Amygdala (tissue), 56 donors: ENCODE measurements at places on chromosomes 2 and 18.

DNA sequence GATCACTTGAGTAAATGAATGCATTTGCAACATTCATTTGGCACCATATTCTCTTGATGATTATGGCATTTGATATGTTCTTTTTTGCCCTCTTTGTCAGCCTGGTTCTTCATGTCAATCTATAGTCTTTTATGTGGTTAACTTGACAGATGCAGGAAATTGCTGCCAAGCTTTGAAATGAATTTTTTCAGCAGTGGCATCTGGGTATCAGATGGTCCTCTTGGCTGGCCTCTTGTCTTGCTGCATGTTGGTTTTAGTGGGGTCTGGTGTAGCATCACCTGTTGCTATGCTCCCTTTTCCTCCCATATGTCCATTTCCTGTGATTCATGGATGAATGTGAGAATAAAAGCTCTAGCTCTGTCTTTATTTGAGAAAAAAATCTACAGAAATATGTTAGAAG is 119.9 kb downstream of the DPP4 start:
- no peak for DNase-seq

DNA sequence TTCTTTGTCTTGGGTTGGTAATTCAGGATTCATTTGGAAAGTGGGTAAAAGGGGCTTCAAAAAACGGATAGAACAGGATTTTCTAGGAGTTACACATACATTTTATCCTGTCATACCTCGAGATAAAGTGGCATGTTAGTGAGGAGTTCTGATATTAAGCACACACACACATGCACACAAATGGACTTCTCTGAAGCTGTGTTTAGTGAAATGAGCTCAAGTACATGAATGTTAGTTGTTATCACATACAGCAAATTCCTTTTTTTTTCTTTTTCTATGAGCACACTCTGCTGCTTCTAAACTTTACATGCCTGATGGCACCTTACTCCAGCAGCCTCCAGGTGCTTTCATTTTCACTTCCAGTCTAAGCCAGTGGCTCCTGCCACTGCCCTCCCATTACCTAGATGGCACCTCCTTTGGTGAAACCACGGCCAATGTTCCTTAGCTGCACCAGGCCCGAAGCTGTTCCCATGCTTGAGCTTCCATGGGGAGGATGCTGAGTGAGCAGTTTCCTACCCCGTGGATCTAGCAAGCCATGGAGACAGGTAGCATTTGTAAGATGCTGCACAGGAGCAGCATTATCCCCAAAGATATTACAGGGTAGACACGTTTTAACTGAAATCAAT is 49.7 kb downstream of the STAT1 start:
- DNase-seq, result no peak

- no peak for DNase-seq
These were observed 7.8 kb downstream of the CCNT2 start for GRCh38 chr2:134926231-134926931.

DNA sequence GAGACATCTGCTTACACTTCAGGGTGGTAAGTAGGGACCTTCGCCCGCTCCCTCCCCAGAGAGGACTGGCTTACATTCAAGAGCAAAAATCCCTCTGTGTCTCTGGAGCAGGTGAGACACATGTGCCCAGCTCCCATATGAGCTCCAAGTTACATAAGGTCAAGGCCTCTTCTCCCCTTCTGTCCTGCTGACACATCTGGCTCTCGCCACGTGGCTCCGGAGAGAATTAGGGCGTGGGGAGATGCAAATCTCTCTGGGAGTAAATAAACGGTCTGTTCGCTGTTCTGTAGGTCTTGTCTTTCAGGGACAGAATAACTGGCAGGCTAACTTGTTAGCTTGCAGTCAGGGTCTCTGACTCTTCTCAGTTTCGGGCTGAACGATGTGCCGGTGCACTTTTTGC is 16.2 kb downstream of the MRO start:
- DNase-seq, result no peak

DNA sequence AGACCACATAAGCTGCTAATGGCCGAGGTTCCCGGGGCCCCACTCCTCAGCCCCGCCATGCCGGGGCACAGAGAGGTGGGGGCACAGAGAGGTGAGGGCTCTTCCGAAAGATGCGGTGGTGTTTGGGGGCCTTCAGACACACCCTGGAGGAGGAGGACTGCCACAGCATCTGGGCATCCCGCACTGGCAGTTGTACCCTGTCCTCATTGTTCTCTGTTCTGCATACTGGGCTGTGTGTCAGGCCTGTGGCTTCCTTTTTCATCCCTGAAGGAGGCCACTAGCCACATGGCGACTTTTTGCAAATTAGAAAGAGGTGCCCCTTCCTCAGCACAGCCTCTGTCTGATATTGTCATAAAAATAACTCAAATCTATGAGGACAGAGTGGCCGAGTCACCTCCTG is 150.1 kb downstream of the CTIF start:
- DNase-seq, result no peak

- DNase-seq, result no peak
These were observed 213.4 kb downstream of the ZBTB7C start for GRCh38 chr18:48195787-48196186.

GRCh38 chr2:137947032-137947727 is 17.1 kb upstream of the HNMT start:
- no peak for DNase-seq

GRCh38 chr2:68230241-68231060 is 21.9 kb downstream of the PPP3R1 start:
- no peak for DNase-seq

GRCh38 chr2:201258666-201259615 is 1.4 kb upstream of the CASP8 start:
- no peak for DNase-seq

DNA sequence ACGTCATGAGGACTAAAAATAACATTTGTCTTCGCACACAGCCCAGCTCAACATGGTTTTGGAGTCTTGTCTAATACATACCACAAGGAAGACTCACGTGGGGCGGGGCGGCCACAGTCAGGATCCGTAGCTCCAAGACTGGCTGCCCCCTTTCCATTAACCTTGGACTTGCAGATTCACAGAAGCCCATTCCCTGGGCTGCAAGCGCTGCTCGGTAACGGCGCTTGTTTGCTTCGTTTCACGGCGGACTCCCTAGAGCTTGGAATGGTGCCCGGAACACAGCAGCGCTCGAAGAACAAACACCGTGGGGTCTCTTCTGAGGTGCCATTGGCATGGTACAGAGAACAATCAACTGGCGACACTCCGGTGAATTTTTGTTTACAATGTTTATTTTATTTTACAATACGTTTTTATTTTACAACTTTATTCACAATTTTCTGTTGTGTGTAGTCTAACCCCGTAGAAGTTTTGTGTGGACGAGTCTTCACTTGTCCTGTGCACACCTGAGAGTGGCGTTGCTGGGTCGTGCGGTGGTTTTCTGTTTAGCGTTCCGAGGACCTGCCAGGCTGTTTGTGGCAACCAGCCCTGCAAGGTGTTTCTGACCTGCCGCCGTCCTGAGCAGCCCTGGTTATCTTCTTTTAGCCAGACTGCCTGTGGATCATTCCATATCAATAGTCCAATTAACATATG is 126.5 kb downstream of the GALR1 start:
- no peak for DNase-seq

GRCh38 chr2:119484834-119485233 is 39.4 kb downstream of the SCTR start:
- DNase-seq, result no peak

DNA sequence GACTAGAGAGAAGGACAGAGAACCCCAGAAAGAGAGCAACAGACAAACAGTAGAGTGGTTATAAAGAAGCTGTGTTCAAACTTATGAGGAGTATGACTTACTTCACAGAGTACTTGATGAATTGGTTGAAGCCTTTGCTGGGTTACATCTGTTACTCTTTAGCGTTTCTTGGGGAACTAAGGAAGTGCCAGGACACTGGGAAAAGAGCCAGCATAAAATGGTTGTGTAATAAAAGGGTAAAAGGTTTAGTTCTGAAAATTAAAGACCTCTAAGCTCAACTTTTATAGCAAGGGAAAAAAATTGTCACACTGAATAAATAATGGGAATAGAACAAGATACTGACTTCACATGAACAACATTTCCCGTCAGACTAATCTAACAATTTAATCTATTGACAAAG is 17.0 kb upstream of the STAT4 start:
- no peak for DNase-seq

- DNase-seq, result no peak
These were observed 199.6 kb downstream of the EIPR1 start for GRCh38 chr2:3177891-3178577.

DNA sequence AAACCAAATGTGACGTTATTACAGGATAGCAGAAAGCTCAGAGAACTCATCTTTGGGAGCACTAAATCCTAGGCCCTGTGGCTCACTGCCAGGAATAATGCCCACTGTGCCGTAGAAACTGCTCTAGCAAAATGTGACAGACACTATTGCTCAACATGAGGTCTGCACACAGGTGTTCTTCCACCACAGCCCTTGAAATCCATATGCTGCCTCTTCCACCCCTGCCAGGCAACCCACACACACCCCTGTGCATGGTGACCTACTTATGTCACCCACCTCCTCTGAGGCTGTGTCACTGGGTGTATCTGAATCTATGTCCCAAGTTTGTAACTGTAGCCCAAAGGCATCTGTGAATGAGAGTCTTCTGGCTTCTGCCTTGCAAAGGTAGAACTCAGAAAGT is 66.1 kb upstream of the MBOAT2 start:
- DNase-seq, result no peak

- DNase-seq, result no peak
These were observed 715 bp upstream of the MEMO1 start for GRCh38 chr2:32011485-32011960.

DNA sequence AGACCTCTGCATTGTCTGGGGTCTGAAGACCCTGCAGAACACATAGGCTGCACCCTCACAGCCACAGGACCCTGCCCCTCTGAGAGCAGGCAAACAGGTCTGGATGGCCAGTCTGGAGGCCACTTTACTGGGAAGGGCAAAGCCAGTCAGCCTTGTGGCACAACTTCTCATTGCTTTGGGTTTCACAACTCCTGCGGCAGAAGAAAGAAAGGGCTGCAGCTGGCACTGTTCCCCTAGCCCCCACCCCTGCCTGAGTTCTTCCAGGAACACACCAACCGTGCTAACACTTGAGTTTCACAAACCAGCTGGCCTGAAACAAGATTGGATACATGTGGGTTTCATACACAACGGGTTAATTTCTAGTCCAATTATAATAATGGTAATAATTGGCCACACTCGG is 276.5 kb upstream of the MGAT5 start:
- no peak for DNase-seq

GRCh38 chr18:9766076-9766481 is 58.0 kb downstream of the RAB31 start:
- no peak for DNase-seq

DNA sequence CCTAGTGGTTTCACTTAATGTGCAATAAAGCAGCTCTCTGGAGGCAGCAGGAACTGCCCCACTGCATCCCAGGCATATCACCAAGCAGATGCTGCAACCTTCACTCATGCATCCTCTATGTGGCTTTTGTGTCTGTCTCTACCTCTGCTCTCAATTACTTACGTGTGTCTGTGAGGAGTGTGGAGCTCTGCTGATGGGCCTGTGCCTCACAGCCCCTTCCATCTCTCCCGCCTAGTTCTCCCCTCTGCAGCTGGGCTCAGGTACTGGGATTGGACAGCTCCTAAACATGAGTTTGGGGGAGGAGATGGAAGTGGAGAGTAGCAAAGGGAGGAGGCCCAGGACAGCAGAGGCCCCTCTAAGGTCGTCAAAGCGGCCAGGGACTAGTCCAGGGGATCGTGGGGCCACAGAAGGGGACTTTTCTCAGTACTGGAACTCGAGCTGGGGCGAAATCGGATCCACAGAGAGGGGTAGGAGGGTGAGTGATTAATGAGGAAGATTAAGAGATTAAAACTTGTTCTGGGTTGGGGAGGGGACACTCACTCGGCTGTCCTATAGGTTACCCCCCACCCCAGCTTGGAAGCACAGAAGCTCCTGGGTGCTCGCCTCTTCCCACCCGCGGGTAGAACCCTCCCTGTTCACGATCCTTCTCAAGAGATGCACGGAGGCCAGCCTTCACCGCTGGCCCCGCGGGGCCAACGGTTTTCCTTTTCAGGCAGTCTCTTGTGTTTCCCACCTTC is 2.1 kb upstream of the LBX2 start:
- DNase-seq, result no peak

DNA sequence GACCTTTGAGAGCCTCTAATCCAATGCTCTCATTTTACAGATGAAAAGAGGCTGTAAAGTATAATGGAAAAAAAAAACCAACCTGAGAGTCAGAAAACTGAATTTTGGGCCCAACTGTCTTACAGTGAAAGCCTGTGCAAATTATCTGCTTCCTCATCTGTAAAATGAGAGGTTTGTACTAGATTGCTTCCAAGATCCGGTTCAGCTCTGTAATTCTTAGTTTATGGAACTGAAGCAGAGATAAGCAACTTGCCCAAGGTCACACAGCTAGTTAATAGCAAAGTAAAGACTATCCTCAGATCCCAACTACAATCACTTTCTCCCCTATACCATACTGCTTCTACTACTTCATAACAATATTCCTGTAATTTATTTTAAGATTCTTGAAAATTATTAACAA is 6.3 kb downstream of the TLK1 start:
- DNase-seq, result no peak

DNA sequence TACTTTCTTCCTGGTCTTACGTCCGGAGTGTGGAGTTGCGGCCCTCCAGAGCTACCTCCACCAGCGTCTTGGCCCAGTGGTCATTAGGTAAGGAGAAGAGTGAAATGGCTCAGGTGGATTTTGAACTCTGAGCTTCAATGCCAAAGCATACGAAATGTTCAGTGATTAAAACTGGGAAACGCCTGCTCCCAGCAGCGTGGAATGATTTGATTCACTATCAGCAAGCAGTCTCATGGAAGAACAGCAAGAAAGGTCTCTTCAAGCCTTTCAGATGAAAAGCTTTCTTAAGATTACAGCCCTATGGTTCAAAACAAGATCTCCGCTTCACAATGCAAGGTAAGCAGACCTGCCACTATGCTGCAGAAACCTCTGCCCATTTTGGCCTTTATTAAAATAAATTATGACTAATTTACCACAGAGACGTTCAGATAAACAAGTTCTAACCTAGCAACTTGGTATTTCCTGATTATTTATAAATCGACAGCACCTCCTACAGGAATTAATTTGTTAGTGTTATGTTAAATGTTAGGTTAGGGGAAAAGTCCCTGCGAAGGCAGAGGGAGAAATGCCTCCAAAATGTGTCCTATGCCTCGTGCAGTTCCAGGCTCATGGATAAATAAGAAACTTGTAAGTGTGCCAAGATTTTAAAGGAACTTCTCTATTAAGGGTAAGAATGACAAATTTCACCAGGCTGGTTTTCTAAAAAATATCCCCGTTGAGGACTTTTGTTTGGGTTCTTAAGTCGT is 10.1 kb downstream of the SP9 start:
- no peak for DNase-seq

- DNase-seq, result no peak
These were observed 58.5 kb downstream of the ADD2 start for GRCh38 chr2:70709275-70710037.
